Fibroblast of the conjunctiva (primary cell): ENCODE measurements at places on chromosomes 1 and 21.

DNA sequence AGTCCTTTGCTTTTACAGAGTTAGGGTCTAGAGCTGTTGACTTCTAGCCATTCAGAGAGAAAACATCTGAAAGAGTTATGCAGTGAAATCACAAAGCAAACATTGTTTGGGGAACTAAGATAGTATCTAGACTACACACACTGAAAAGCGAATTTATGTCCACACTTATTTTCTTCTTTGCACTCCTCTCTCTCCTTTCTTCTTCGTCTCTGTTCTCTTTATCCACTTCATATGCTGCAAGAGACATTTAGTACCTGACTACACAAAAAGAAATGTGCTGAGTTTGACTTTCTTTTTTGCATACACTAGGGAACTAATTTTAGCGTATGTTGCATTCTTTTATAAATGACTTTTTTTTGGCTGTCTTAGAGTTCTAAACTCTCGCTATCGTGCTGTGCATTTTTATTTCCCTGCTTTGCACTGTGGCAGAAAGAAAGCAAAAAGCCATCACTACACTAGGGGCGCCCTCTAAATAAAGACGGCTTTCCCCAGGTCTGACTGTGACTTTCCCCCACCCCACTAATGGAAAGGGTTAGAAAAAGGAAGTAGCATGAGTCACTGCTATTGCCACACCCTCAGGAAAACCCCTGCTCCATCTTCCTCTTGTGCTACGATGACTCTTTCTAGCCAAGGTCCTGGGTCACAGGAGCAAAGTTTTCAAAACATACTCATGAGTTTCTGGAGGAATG, 65.7 kb downstream of the MAP3K7CL start:
- peak; percentile 85 for DNase-seq

DNA sequence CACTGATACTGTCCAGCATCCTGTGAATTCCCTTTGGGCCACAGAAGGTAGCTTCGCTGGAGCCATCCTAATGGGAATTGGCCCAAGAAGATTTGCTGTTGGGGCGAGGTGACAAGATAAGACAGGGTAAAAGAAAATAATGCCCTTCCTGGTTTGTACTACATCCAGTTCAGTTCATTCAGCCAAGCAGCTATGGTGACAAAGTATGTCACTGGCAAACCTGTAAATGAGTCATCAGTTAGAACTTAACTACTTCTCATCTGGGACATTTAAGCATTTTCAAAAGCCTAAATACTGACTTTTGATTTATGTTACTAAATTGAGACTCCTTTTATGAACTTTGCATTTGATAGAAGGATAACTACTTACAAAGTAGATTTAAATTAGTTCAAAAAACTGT, 54.2 kb downstream of the WDR64 start:
- no peak for DNase-seq

- peak; percentile 86 for DNase-seq
Measured at GRCh38 chr1:98104289-98104688, 183.5 kb upstream of the DPYD start.

GRCh38 chr1:39995973-39996393, 41.0 kb downstream of the MFSD2A start:
- no peak for DNase-seq

DNA sequence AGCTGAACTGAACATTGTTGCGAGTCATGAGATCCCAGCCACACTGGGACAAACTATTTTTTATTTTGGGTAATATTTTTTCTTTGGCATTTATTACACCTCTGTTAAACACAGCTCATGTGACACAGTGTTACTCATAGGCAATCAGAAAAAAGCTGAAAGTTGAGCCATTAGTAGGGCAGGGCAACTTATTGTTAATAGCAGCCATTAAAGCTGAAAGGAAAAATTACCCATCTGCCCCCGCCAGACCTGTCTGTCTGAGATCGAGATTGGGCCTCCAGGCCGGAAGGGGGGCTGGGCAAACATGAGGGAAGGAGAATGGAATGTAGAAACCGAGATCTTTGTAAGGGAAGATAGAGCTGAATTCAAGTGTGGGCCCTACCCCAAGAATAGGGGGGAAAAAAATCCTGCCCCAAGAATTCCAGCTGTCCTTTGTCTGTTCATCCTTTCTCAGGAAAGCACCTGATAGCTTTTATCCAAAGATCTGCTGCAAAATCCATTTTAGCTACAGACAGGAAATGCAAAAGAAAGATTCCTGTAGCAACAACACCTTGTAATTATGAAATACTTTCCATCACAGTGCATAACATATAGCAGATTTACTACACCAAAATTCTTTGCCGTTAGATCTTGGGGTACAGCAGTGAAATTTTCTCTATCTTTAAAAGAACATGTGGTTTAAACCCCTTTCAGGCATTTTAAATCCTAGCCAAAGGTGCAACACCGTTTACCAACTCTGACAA, 212.8 kb downstream of the PBX1 start:
- no peak for DNase-seq

DNA sequence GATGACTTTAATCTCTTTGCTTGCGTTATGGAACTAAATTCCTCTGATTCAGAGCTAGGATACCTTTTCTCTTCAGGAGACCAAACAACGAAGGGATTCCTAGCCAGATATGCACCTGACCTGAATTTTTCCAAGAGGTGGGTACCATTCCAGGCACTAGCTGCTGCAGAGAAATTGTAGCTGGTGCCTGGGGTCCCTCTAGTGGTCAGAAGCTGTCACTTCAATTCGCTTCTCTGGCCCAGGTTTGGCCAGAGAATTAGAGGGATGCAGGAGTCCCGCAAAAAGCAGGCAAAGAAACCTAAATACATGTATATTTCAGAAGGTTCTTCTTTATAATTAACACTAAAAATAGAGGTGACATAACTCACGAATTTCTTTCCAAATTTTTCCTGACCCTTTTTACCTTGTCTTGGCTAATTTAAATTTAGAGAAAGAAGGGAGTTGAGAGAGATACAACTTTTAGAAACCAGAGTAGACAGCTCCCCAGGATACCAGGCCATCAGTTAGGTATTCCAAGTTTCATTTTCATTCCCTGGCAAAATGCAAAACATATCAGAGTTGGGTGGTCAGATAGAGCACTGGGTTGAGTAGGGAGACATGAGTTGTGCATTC, 9.6 kb downstream of the ACKR1 start:
- DNase-seq, result peak; percentile 2

DNA sequence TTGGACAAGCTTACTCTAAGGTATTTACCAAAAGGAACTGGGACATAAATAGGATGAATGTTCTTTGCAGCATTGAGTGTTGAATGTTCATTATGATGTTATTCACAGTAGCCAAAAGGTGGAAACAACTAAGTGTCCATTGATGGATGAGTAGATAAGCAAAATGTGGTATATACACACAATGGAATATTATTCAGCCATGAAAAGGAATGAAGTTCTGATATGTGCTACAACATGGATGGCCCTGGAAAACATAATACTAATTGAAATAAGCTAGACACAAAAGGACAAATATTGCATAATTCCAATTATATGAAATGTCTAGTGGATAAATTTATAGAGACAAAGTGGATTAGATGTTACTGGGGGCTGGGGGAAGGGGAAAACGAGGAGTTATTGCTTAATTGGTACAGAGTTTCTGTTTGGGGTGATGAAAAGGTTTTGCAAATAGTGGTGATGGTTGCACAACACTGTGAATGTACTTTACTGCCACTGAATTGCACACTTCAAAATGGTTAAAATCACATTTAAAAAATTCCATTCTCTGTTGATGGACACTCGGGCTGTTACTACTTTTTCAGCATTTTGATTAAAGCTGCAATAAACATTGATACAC, 2.9 kb downstream of the MTARC1 start:
- DNase-seq, result no peak

GRCh38 chr1:213530611-213531320, 457.0 kb upstream of the PROX1 start:
- DNase-seq, result no peak

- DNase-seq, result no peak
Measured at GRCh38 chr1:157776971-157777391, at the start of gene FCRL2. TSS of gene FCRL2 (minus strand) at chr1:157777132. CDS start at chr1:157777073, 59 bp downstream.

DNA sequence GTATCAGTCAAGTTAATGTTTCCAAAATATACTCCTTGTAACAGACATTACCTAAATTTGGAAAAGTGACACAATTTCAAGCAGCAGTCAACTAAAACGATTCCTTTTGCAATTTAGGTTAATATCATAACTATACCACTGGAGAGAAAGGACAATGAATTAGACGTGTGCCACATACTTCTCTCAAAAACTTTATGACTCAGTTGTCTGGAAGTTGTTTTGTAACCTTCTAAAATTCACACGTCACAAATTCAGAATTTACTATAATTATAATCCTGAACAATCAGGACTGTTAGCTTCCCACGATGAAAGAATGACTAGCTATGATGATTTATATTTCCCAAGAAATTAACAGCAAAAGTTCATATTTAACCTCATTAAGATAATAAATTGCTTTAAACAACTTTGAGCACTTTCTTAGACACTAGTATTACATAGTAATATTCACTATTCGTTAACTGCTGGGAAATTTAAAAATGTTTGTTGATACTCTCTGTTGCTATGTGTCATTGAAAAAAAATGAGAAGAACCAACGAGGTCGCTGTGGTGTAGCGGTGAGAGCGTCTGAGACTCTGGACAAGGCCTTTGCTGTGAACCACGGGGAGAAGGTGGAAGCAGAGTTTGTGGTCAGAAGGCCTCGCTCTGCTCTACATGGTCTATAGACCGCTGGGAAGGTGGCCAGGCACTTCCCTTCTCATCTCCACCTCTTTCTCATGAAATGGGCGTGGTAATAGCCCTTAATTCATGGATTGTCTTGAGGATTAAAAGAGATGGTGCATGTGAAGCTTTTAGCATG, 27.9 kb upstream of the BATF3 start:
- DNase-seq, result no peak

GRCh38 chr1:44780583-44781121, 5.3 kb downstream of the RPS8 start:
- no peak for DNase-seq

- DNase-seq, result no peak
Measured at GRCh38 chr1:164511001-164511705, 47.8 kb upstream of the PBX1 start.

- DNase-seq, result no peak
Measured at GRCh38 chr1:152479792-152480595, 30.6 kb upstream of the LCE5A start.

GRCh38 chr1:22250724-22251123, 107.8 kb upstream of the WNT4 start:
- no peak for DNase-seq

DNA sequence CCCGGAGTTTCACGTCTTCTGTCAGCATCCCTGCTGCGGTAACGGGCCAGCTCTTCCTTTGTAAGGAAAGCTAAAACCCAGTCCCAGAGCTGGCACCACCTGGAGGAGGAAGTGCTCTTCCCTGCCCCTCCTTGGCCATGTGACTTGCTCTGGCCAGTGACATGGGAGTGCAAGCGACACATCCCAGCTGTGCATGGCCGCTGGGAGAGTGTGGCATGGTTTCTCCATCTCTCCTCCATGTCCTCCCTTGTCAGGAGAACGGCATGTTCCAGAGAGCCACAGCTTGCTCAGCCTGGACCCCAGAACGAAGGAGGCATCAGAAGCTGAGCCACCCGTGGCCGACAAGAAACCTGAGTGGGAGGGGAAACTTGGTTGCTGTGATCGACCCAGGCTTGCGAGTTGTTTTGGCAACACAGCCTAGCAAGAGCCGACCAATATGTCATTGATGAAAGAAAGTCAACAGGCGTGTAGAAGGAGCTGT, 2.7 kb upstream of the PRXL2B start:
- DNase-seq, result no peak

GRCh38 chr1:6971699-6972098, 186.4 kb downstream of the CAMTA1 start:
- no peak for DNase-seq

GRCh38 chr1:175070818-175071217, 3.2 kb downstream of the TNN start:
- no peak for DNase-seq

- no peak for DNase-seq
Measured at GRCh38 chr21:46222436-46223116, 6.0 kb downstream of the LSS start.

DNA sequence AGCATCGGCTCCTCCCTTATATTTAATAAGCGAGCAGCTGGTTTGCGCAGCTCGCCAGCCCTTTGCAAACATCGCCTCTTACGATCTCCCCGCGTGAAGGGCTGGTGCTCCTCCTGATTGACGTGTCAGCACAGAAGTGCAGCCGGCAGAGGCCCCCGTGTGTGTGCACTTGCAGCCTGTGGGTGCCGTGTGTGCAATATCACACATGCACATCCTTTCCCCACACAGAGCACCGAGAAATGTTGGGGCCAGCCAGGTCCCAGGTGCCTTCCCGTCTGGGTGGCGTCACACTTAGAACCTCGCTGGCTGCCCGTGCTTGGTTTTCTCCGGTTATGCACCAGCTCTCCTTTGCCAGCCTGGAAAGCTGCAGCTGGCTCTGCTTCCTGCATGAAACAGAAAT, 126.6 kb upstream of the AJAP1 start:
- DNase-seq, result no peak

GRCh38 chr1:65075123-65075976, 72.7 kb upstream of the AK4 start:
- peak; percentile 59 for DNase-seq
